ENCODE measurements at places on chromosomes 2 and 18. TPM values are rescaled to one million over a fixed set of nuclear protein-coding genes. Genes with fewer than 3 reads are reported as not detected.

Gene CHST9
- total RNA-seq, result not detected

Gene CNGA3
- total RNA-seq, result 0.29 TPM

Gene ZNG1B
- 26.4 TPM for total RNA-seq

Gene BOD1L2
- total RNA-seq, result not detected

Gene DSG1
- total RNA-seq, result not detected

Gene DPYSL5
- not detected for total RNA-seq

Gene TMEM200C
- total RNA-seq, result under 0.01 TPM

Gene NMUR1
- total RNA-seq, result under 0.01 TPM

Gene COLEC12
- 56.9 TPM for total RNA-seq

Gene GAL3ST2
- 0.36 TPM for total RNA-seq

Gene UGT1A7
- not detected for total RNA-seq

Gene C2orf92
- 2.5 TPM for total RNA-seq

Gene SCYGR4
- not detected for total RNA-seq

Gene INPP5D
- under 0.01 TPM for total RNA-seq

Gene RAMP1
- total RNA-seq, result 4.4 TPM

Gene ANKRD23
- total RNA-seq, result 1.8 TPM

Gene HNMT
- 100 TPM for total RNA-seq

Gene CDH20
- total RNA-seq, result not detected

Gene MYO1B
- 246 TPM for total RNA-seq

Gene KCNJ13
- not detected for total RNA-seq

Gene ERICH2
- not detected for total RNA-seq

Gene ITPRIPL1
- total RNA-seq, result 1.4 TPM

Gene C2orf78
- not detected for total RNA-seq

Gene CACNB4
- total RNA-seq, result 4.3 TPM

Gene FLACC1
- 1.5 TPM for total RNA-seq

Gene IL37
- total RNA-seq, result not detected

Gene TRIM43
- not detected for total RNA-seq

Gene PROKR1
- total RNA-seq, result not detected
